ENCODE measurements at places on chromosomes 6 and 20.

GRCh38 chr6:136405420-136406029, 115.9 kb upstream of the BCLAF1 start:
- DNase-seq, result no peak

DNA sequence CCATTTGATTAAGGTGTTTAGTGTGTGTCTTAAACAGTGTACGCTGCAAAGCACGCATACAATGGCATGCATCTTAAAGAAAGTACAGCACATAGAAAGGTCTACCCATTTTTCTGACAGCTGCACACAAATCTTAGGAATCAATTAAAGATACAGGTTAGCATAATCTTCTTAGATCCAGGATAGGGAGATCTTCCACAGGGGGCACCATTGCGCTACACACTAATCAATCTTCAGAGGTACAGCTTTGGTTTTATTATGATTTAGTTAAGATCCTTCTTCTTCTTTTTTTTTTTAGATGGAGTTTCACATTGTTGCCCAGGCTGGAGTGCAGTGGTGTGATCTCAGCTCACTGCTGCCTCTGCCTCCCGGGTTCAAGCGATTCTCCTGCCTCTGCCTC, 63.7 kb upstream of the BEND3 start:
- no peak for DNase-seq

- DNase-seq, result no peak
Observed at GRCh38 chr20:20802328-20802727, 89.9 kb upstream of the RALGAPA2 start.

DNA sequence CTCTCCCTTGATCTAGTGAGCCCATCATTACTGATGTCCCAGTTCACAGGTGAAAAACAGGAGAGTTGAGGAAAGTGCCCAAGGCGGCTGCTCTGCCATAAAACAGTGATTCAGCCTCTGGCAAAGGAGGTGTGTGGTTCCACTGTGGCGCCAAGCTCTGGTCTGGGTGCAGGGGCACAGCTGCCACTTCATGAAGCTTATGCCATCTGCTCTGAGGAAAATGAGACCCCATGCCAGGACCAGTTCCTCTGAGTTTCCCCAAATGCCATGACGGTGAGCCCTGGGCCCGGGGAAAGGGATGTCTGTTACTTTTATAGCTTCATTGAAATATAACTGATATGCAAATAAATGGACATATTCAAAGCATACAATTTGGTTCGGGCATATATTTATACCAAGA, 33.7 kb upstream of the ZBP1 start:
- DNase-seq, result no peak

- DNase-seq, result no peak
Observed at GRCh38 chr6:127100510-127101140, 17.8 kb upstream of the RSPO3 start.

DNA sequence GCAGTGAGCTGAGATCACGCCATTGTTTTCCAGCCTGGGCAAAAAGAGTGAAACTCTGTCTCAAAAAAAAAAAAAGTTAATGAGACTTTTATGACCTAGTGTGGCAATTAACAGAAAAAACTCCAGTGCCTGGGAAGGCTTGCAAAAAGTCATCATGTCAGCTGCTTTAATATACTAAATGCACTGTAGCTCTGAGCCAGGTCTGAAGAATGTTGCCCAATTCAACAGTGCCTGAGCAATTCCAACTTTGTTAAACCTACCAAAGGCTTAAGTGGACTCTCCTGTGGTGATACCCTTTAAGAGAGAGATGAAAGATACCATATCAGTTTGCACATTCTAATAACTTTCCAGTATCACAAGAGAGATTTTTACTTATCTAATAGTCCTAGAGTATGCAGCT, 6.5 kb upstream of the ROS1 start:
- DNase-seq, result no peak

DNA sequence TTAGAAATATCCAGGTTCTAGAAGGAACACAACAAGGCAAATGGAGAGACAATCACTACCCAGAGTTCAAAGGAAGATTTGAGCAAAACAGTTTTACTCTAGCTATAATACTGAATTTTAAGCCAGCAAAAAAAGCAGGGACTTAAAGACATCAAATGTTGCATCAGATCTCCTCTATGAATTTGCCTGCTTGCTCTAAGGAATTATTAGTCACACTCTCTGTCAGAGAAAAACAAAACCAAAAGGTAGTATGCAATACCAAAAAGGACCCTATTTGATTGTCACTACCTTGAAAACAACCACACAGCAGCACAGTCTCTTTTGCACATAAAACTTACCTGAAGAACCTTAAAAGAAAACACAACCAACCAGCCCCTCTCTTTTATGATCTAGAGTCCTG, 46.3 kb downstream of the BTBD9 start:
- DNase-seq, result no peak

GRCh38 chr6:56640374-56640773, 2.3 kb downstream of the DST start:
- no peak for DNase-seq

- DNase-seq, result no peak
Observed at GRCh38 chr6:55016261-55016660, 158.1 kb upstream of the HCRTR2 start.

DNA sequence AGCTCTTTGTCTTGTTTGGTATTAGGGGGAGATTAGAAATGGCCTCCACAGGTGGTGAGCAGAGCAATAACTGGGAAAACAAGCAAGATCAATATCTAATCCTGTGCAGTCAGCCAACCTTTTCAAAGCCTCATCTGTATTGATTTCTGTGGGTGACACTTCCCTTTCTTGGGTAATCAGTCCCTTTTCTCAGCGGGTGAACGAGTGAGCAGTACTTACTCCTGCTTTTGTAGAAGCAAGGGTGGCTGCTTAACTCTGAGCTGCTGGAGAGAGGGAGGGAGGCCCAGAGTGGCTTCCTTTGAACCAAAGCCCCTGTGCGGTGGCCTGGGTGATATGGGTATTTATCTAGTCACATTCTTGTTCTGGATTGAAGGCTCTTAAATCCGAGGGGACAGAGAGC, 254.8 kb upstream of the CHD6 start:
- DNase-seq, result no peak

DNA sequence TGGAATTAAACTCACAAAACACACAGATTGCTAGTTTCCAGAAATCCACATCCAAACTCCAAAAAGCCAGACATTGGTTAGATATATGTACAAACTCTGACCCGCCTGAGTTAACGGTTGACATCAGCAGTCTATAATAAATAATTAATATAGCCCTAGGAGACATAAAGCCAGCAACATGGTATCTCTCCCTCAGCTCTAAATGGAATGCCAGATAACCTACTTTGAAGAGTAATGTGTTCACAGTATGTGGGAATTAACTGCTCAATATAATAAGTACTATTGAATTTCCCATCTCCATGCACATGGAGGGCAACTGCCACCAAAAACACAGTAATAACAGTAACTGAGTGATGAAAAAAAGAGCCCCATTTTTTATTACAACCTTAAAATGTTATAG, 383.2 kb downstream of the CD83 start:
- no peak for DNase-seq

GRCh38 chr6:116459927-116460326, 1.2 kb upstream of the CALHM6 start:
- DNase-seq, result no peak

DNA sequence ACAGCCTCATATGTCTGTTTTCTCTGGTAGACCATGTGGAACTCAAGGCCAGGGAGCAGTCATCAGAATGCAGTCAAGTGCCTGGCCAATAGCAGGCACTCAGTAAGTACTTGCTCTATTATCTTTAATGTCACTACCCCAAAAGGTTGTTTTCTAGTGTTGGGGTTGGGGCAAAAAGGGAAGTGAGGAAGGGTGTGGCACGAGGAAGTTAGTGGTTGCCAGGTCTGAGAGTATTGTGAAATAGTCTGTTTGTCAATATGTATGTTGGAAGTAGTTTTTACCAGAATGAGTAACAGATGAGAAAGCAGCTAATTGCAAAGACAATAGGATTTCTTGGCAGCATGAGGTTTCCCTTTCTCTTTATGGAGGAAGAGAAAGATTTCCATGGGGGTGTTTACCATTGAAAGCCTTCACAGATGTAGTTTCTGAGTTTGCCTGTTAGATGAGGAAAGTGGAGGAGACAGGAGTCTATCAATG, 59.5 kb upstream of the ARMH2 start:
- no peak for DNase-seq

DNA sequence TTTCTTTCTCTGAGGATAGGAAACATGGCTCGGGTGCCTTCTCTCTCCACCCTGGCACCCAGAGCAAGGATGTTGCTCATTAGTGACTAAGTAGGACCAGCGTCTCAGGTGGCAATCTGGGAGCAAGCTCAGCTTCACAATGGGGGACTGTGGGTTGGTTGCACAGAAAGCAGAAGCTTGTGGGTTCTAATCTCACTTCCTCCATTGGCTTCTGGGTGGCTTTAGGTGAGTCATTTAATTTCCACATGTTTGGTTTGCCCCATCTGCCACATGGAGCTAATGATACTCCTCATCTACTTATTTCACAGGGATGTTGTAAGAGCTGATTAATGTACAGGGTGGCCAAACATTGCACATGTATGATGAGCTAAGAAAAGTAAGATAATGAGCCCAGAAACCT, 54.8 kb upstream of the AKIRIN2 start:
- DNase-seq, result peak; percentile 34

DNA sequence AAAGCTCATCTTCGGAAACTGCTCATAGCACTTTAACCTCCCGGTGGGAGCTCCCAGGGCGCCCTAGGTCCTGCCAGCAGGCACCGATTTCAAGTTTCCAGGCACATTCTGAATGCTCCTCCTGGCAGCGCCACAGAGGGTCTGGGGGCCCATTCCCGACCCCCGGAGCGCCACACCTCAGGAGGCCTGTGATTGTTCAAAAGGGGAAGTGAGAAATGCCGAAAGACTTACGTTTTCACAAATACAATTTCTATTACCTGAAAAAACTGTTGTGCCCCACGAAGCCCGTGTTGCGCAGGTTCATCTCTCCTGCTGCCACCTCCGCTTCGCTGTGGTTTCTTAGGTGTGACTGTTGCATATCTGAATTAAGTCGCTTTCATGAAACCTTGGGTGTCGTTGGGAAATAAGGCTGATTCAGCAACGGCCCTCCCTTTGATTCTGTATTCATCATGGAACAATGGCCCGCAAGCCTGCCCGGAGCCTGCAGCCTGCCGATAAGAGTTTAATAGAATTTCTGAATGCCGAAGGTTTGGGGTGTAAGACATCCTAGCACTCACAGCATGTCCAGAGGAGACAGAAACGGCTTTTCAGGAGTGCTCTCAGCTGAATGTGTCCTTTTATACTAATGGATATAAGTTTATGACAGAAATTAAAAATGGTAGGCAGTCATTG, 1.9 kb upstream of the MYT1 start:
- DNase-seq, result no peak

GRCh38 chr6:18101873-18102272, 20.6 kb downstream of the NHLRC1 start:
- no peak for DNase-seq

DNA sequence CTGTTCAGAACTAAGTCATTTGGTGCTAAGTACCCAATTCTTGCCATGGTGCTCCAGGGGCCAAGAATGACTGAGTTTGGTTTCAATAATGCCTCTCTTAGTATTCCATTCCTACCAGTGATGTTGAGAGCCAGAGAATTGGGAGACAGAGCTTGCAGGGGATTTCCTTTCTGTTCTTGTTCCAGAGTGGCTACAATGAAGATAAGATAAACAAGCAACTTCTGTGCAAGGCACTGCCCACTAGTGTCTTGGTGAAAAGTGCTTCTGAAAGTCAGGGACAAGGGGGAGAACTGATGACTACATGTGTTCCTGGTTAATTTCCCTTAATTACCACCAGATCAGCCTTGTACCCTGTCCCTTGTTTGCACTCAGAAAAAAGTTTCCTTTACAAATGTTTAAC, 421.6 kb downstream of the BCKDHB start:
- DNase-seq, result no peak

DNA sequence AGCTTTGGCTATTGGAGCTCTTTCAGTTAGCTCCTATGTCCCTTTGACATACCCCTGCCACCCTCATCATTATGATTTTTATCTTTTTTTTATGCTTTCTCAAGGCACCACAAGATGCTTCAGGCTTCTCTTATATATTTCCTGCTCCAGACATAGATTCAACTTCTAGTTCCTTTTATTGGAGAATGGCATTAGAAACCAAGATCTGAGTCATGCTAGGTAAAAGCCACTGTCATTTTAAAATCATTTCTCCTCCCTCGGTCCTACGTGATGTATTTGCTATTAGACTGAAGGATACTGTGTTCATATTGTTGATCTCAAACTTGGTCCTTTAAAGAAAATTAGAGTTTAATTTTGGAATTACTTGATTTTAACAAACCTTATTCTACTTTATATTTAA, 8.3 kb downstream of the TENT5A start:
- DNase-seq, result no peak

GRCh38 chr6:160930547-160931377, 60.8 kb upstream of the MAP3K4 start:
- peak; percentile 5 for DNase-seq

DNA sequence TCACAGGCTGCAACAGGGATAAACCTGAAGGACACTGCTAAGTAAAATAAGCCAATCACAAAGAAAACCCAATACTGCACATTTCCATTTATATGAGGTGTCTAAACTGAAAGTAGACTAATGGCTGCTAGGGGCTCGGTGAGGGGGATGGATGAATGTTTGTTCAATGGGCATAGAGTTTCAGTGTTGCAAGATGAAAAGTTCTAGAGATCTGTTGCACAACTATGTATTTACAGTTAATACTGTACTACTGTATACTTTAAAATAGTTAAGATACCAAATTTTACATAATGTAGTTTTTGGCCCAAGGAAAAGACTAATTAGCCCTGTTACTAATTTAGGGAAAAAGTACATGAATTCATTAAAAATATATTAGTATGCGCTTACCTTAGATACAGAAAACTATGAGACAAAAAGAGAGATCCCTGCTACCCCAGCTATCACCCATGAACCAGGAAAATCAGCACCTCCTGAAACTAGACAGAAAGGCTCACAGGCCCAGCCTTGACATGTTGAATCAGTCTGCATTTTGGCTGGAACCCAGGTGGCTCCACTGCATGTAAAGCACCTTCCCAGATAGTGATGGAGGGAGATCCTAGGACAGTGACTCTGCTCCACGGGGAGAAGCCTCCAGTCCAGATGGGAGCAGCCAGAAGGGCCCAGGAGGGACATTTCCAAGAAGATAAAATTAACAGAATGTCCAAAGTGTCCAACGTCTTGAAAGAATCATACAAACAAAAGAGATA, 16.1 kb downstream of the HLA-F start:
- DNase-seq, result no peak

DNA sequence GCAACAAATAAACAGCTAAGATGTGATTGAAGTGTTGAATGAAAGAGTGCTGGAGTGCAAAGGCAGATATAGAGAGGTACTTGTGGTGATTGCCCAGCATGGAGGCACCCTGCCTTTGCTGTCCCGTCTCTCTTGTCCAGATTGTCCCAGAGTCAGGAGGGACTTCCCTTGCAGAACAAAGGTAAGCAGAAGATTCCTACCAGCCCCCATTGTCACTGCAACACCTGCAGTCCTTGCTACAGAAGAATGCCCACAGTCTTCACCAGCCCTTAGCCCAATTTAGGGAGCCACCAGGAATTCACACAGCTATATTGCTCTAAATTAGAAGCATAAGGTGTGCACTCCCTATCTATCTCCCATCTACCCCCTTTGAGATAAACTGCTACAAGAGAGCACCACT, 491.8 kb downstream of the KIF16B start:
- DNase-seq, result no peak
